Hematopoietic multipotent progenitor cell treated with erythropoietin and hydrocortisone succinate and interleukin-3 and kit ligand, for 17 days (in vitro differentiated cells): ENCODE measurements at places on chromosomes 7 and 10.
A peak's percentile ranks its signal among the peaks of the same experiment; 100 is the strongest.

DNA sequence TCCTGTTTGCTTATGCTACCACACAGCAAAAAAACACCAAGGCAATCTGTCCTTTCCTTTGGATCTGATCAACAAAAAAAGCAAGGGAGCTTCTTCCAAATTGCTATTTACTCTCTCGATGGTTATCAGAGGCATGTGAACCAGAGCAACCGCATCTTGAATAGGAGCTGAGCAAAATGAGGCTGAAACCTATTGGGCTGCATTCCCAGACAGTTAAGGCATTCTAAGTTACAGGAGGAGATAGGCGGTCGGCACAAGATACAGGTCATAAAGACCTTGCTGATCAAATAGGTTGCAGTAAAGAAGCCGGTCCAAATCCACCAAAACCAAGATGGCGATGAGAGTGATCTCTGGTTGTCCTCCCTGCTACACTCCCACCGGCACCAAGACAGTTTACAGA is 76.8 kb upstream of the FRMD4A start:
- DNase-seq = no peak

- DNase-seq = no peak
Observed at GRCh38 chr7:141339603-141340002, 211.6 kb upstream of the AGK start.

GRCh38 chr10:77522268-77522809 is 115.3 kb downstream of the KCNMA1 start:
- DNase-seq = no peak

GRCh38 chr7:113730309-113730955 is 188.4 kb downstream of the PPP1R3A start:
- DNase-seq = no peak

GRCh38 chr10:78290131-78290750 is 256.6 kb downstream of the RPS24 start:
- no peak for DNase-seq

DNA sequence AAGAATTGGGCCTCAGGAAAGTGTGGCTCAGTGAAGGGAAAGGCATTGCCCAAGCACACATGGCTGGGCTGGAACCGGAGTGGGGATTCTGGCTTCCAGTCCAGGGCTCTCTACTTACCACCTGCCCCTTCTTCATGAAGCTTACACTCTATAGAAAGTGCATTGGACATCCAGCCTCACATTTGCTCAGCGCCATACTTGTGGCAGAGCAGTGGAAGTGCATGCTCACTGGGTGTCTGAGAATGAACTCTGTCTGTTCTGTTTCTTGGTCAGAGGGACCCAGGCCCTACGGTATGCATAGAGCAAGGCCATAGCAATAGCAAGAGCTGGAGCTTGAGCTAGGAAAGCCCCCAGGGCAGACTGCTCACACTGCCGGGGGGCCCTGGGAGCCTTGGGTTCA is 1253.5 kb downstream of the TYW1 start:
- DNase-seq = no peak

- DNase-seq = no peak
Observed at GRCh38 chr10:112753961-112754411, 196.1 kb upstream of the TCF7L2 start.

DNA sequence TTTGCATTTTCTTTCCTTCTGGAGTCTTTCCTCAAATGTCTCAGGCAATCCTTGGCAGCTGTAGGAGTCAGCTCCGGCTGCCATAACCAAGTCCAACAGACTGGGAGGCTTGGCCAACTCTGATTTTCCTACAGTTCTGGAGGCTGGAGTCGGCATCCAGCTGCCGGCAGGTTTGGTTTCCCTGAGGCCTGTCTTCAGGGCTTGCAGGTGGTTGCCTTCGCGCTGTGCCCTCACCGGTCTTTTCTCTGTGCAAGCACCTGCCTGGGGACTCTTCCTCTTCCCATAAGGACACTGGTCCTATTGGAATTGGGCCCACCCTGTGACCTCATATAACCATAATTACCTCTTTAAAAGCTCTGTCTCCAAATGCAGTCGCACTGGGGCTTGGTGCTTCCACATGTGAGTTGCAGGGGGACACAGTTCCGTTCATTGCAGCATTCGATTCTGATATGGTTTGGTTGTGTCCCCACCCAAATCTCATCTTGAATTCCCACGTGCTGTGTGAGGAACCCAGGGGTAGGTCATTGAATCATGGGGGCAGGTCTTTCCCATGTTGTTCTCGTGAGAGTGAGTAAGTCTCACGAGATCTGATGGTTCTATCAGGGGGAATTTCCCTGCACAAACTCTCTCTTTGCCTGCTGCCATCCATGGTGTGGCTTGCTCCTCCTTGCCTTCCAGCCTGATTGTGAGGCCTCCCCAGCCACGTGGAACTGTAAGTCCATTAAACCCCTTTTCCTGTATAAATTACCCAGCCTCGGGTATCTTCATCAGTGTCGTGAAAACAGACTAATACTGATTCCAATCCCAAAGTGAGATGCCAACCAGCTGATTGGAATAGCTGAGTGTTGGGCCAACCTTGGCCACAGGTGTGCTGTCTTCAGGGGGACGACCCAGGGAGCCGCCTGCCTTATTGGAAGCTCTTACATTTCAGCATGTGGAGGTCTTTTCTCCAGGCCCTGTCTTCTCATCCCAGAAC is 7.9 kb downstream of the GALNTL5 start:
- DNase-seq = no peak

DNA sequence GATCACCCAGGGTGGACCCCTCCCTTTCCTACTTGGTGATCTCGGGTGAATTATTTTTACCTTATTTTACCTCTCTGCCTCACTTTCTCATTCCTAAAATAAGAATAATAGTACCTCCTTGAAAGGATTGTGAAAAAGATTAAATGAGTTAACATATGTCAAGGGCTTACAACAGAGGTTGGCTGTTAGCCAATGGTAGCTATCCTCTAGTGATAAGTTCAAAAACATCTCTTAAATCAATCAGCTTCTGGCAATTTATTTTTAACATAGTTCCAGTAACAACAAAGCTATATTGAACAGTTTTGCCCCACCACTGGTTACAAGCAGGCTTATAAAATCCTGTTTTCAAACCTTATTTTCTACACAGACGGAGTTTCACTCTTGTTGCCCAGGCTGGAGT is 45.4 kb downstream of the TMEM168 start:
- DNase-seq = no peak

DNA sequence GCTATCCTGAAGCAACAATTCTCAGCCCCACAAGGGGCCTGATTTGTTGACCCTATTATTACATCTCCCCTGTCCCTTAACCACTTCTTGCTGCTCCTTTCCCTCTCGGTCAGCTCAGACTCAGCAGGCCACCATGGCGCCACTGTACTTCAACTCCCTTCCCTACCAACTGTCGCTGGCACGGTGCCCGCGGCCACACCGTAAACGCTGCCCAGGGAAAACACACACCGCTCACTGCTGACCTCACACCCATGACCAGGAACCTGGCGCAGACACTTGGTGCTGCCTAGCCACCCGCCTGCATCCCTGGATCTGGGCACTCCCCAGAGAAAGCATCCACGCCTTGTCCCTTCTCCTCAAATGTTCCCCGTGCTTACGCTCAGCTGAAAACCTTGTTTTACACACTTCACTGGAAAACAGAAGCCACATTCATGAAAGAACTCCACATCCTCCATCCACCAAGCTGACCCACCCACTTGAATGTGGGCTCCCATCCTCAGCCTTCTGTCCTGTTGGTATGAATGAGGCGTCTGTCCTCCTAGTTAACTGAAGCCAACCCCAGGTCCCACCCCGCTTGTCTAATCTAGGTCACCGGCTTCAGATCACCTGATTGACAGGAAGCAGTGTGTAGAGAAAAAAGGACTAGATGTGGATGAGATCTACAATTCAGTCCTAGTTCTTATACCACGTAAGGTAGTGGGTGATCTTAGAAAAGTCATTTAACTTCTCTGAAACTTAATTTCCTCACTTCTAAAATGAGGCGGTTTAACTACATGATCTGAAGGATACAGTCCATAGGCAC is 28.5 kb upstream of the CRYGN start:
- no peak for DNase-seq

DNA sequence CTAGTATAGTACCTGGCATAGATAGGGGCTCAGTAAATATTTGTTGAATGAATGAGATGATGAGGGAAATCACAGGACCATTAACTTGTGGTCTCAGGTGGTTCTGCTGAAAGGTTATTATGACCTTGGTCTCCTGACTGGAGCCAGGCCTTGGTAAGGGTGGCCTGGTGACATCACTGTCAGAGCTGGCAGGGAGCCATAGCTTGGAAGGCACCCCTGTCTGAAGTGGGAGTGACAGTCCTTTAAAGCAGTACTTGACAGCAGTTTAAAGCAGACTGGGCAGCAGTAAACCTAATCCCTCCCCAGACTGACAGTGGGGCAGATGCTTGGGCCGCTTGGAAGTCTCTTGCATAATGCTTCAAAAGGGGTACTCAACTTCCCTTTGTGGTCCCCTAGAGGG is 13.4 kb downstream of the DPCD start:
- peak; percentile 66 for DNase-seq

DNA sequence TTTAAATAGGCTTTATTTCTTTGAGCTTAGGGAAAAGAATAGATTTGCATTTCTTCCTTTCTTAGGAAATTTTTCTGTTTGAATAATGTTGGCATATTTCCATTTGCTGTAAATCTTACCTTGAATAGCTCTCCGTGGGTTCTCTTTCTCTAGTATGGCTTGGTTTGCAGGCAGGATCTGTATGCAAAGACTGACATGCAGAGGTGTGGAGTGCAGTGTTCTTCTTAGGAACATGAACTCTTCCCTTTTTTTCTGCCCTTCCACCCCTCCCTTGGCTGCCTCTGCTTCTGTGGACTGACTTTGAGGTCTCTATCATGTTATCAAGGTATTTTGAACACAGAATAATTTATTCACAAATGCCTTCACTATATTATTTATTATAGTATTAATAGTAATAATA is 222.8 kb downstream of the LHFPL3 start:
- DNase-seq = no peak

DNA sequence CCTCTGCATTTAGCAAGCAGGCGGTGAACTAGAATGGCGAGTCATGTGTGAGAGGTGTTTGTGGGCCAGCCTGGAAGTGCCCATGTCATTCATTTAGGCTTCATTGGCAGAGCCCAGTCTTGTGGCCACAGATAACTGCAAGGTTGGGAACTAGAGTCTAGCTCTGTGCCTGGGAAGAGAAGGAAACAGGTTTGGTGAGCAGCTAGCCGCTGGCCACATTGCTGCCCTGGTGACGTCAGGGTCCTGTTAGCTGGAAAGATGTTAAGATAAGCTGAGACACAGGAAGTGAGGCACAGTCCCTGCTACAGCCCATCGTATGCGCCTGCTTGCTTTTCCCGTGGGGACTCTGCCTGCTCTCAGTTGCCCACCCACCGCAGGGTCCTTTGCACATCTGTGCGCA is 185.5 kb downstream of the CAMK1D start:
- DNase-seq = no peak

DNA sequence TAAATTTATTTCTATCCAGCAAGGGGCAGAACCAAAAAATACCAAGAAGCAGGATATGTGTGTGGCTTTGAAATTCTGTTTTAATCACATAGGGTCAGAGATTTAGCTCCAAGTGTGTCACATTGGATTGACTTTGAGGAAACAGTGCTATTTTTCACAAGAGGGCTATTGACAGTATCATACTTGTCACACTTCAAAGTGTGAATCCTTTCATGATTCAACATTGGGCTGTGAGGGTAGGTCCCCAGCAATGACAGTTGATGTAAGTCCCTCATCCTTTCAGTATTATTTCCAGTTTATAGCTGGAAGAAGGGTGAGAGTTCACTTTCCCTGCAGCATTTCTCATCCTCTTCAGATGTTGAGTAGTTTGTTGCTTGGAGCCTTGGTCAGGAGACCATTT is 7.4 kb downstream of the CCNY start:
- no peak for DNase-seq

DNA sequence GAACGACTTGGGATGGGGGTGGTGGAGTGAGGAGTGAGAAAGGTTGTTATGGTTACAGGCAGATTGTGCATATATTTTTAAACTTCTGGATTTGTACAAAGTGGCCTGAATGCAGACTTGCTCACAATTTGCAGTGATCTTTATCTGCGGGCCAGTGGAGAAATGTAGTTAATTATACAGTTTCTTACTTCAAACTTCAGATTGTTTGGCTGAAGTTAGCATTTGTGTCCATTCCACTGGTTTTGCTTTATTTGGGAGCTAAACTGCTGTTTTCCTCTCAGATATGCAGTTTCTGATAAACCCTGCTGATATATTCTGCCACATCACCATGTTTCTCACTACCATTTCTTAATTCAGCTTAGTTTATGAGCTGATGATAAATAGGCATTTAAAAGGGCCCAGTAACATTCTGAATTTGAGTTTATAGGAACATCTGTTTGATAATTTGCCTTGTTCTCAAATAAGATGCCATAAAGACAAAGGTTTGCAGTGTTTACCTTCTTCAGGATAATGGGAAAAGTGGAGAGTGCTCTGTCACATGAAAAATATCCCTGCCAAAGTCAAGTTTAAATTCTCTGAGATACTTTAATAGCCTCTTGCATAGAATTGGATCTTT is 170.1 kb downstream of the ST7 start:
- DNase-seq = peak; percentile 44

GRCh38 chr10:130439766-130440165 is 303.6 kb downstream of the GLRX3 start:
- no peak for DNase-seq

- DNase-seq = no peak
Observed at GRCh38 chr7:147803606-147804005, 787.0 kb upstream of the C7orf33 start.

GRCh38 chr7:18893156-18893555 is 224.3 kb downstream of the TWIST1 start:
- DNase-seq = no peak

DNA sequence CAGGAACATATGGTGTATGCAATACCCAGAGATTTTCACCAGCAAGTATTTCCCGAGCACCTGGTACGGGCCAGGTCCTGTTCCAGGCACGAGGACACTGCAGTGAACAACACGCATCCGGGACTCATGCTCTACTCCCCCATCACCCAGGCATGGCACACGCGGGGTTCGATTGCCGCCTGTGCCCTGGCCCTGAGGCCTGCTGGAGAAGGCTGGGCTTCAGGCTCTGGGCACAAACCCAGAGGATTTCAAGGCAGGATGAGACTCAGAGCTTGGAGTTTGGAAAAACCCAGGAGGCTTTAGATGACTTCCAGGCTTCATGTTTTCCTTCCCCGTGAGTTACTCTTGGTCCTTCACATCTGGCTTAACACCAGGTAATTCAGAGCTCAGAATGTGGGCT is 143.5 kb downstream of the NEURL1 start:
- no peak for DNase-seq

DNA sequence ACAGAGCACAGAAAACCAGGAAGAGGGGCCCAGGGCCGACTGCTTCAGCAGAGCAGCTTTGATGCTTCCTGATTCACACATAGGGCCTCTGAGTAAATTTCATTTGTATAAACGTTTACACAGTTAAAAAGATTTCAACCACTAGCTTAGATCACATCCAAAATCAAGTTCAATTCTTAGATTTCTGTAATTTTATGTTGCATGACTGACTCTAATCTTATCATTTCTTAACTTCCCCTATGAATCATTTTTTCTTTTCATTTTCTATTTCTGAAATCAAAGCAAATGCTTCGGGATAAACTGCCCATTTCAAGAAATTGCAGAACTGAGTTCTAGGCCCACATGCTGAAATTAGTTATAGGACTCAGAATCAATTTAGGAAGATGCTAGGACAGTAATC is 224.7 kb downstream of the INHBA start:
- DNase-seq = no peak

GRCh38 chr10:6487920-6488319 is 92.2 kb downstream of the PRKCQ start:
- DNase-seq = no peak

GRCh38 chr7:116317907-116318306 is 107.6 kb downstream of the TES start:
- no peak for DNase-seq
